ENCODE measurements at places on chromosomes 16 and 17. TPM values are rescaled to one million over a fixed set of nuclear protein-coding genes. Genes with fewer than 3 reads are reported as not detected.

GRCh38 chr17:27664606-27664965 is 33.6 kb downstream of the LGALS9 start:
- no peak for DNase-seq

- no peak for DNase-seq
Observed at GRCh38 chr17:41015454-41015853, 6.5 kb upstream of the KRTAP3-1 start.

DNA sequence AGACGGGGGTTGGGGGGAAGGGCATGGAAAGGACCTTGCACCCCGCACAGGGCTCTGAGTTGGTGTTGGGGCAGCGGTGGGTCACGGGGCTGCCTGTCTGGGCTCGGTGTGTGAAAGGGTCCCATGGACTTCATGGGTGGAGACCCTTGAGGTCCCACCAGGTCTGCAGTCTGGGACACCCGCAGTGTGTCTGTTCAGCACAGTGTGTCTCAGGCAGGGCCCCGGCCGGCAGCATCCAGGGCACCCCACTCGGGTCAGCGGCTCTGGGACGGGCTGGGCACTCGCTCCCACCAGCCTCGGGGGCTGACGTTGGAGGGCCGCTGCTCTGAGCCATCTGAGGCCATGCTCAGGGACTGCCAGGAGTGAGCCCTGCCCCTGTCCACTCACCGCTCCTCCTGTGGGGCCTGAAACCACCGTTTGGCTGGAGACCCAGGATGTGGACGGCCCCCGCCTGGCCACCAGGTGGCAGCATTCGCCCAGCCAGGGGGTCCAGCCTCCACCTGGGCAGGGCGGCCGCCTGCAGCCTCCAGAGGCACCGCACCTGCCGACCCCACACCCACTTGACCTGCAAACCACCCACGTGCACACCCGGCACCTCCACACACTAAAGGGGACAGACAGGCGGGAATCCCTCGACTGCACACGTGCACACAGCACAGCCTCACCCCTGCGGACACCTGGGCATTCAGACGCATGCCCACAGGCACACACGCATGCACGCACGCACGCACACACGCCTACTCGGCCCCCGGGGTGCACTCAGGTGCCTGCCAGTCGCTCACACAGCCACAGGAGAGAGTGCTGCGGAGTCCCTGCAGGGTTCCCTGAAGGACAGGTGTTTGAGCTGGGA is 10.1 kb upstream of the ZFPM1 start:
- DNase-seq, result peak; percentile 60

DNA sequence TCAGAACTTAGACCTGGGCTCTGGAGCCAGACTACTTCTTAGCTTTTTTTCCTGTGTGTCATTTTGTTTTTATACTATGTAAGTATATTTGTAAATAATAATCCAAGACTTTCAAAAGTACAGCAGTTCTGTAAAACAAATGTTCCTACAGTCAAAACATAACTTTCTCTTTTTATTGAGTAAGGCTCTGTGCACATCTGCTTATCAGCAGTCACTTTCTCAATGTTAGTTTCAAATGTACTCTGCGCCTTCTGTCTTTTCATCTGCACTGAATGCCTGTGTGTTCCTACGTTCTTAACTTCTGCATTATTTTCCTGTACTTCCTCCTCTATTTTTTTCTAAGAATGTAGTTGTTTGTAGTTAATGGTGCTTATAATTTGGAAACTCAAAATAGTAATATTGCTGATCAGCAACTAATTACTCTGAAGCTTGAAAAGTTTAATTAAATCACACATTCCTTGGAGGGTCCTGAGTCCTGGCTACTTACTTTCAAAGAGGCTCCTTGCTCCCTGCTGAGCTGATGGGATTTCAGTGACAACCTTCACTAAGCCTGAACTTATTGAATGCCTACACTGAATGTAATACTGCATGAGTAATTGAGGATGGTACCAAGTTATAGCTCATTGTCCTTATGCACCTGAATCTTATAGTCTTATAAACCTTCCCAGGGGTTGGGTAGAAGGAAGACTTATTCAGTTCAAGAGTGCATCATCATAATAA is 329.9 kb downstream of the KCNJ2 start:
- DNase-seq, result no peak

DNA sequence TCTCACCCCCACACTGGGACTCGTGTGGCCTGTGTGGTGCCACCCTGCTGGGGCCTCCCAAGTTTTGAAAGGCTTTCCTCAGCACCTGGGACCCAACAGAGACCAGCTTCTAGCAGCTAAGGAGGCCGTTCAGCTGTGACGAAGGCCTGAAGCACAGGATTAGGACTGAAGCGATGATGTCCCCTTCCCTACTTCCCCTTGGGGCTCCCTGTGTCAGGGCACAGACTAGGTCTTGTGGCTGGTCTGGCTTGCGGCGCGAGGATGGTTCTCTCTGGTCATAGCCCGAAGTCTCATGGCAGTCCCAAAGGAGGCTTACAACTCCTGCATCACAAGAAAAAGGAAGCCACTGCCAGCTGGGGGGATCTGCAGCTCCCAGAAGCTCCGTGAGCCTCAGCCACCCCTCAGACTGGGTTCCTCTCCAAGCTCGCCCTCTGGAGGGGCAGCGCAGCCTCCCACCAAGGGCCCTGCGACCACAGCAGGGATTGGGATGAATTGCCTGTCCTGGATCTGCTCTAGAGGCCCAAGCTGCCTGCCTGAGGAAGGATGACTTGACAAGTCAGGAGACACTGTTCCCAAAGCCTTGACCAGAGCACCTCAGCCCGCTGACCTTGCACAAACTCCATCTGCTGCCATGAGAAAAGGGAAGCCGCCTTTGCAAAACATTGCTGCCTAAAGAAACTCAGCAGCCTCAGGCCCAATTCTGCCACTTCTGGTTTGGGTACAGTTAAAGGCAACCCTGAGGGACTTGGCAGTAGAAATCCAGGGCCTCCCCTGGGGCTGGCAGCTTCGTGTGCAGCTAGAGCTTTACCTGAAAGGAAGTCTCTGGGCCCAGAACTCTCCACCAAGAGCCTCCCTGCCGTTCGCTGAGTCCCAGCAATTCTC is 27.4 kb downstream of the STH start:
- no peak for DNase-seq

DNA sequence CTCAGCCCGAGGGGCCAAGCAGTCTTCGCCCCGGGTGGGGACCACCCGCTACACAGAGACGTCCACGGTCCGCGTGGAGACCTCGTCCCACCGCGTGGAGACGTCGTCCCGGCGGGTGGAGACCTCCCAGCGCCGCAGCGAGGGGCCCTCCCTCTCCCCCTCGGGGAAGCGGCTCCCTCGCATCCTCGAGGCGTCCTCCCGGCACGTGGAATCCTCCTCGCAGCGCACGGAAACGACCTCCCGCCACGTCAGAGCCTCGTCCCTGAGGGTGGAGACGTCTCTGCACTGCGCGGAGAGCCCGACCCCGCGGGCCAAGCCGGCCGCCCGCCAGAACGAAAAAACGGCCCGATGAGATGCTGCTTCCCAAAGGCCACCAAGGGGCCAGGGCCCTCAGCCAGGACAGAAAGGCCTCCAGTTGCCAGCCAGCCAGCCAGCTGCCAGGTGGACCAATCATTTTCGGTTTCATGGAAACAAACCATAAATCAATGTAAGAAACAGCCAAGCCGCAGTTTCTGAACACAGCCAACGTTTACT is 424 bp downstream of the C17orf100 start:
- DNase-seq, result peak; percentile 43

DNA sequence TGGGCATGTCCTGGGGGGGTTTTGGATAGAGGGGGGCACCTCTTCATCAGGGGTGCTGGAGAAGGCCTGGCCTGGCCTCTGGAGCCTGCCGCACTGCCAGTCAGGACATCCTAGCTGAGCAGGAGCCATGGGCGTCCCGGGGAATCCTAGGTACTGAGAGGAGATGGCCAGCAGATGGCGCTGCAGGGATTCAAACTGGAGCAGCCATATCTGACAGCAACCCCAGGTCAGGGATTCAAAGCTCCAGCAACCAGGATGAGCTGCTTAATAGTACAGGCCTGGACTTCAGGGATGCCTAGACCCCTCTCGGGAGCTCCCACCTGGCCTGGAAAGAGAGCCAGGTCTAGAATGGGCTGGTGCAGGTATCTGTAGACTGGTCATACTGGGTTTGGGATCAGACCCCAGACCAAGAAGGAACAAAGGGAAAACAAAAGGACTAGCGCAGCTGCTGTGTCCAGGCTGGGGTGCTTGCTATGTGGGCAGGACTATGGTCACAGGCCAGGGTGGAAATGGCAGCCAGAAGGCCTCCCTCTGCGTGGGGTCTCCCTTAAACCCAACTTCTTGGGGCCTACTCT is 306.9 kb upstream of the RBFOX1 start:
- DNase-seq, result no peak

BPTF gene
- total RNA-seq, result 46.7 TPM

- DNase-seq, result peak; percentile 73
Observed at GRCh38 chr17:80034791-80035686, 633 bp downstream of the TBC1D16 start.

CHST5 gene
- under 0.01 TPM for total RNA-seq

GRCh38 chr16:19463468-19464315 is 46.0 kb downstream of the TMC5 start:
- DNase-seq, result no peak

TSR3 gene
- 42.7 TPM for total RNA-seq

PGP gene
- 20.3 TPM for total RNA-seq

- DNase-seq, result no peak
Observed at GRCh38 chr17:75361344-75361743, 44.1 kb downstream of the GRB2 start.

CACNA1G gene
- under 0.01 TPM for total RNA-seq

DNA sequence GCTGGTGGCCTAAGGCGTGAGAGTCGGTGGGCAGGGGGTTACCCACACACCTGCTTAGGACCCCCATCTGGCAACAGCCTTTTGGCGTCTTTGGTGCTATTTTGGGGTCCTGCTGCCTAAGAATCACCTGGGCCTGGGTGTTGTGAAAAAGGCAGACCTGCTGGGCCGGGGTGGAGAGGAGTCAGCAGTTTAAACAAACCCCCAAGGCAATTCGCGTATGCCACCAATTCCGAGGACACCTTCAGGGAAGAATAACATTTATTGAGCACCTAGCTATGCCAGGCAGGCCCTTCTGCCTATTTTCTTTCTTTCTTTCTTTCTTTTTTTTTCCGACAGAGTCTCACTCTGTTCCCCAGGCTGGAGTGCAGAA is 53.9 kb upstream of the TOB1 start:
- no peak for DNase-seq

CPHXL2 gene
- total RNA-seq, result not detected

DNA sequence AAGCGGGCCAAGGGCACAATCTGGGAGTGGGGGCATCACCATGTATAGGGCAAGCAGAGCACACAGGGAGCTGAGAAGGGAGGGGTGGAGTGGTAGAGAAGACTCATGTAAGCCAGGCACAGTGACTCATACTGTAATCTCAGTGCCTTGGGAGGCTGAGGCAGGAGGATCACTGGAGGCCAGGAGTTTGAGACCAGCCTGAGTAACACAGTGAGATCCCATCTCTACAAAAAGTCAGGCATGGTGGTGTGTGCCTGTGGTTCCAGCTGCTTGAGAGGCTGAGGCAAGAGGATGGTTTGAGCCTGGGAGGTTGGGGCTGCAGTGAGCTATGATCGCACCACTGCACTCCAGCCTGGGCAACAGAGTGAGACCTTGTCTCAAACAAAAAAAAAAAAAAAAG is 40.8 kb downstream of the ARHGAP27 start:
- no peak for DNase-seq

DNA sequence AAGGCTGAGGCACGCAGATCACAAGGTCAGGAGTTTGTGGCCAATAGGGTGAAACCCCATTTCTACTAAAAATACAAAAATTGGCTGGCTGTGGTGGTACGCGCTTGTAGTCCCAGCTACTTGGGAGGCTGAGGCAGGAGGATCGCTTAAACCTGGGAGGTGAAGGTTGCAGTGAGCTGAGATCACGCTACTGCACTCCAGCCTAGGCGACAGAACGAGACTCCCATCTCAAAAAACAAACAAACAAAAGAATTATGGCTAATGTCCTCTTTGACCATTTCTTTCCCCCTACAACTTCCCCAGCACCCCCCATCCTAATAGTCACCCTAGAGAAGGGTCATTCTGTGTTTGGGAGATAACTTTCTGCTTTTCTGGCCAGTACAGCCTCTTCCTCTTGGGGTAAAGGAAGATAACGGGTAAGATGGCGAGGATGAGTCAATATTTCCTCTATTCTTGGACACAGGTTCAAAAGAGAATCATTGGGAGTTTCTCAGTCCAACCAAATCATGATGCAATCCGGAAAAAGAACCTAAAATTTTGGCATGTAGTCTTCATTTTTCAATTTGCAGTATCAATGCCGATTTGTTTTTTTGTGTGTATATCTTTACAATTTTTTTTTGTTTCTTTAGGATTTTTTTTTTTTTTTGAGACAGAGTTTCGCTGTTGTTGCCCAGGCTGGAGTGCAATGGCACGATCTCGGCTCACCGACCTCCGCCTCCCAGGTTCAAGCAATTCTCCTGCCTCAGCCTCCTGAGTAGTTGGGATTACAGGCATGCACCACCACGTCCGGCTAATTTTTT is 107.6 kb upstream of the MED13 start:
- DNase-seq, result no peak

GRCh38 chr17:57485916-57486881 is 229.9 kb downstream of the MSI2 start:
- DNase-seq, result no peak

GRCh38 chr16:67302970-67303369 is 23.6 kb downstream of the KCTD19 start:
- no peak for DNase-seq

DNA sequence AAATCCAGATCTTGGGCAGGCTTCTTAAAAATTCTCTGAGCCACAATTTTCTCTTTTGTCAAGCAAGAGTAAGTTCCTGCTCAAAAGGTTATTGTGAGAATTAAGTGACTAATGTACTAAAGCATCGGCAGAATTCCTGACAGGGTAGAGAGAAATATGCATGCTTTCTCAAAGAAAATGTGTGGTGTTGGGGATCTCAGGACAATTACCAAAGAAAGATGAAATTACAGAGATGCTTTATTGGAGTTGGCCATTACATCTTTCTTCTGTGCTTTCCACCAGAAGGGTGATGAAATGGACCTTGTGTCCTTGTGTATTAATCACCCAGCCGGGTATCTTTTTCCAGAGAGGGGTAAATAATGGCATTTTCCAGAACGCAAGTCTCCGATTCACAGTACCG is 1.7 kb upstream of the USP43 start:
- no peak for DNase-seq

DNA sequence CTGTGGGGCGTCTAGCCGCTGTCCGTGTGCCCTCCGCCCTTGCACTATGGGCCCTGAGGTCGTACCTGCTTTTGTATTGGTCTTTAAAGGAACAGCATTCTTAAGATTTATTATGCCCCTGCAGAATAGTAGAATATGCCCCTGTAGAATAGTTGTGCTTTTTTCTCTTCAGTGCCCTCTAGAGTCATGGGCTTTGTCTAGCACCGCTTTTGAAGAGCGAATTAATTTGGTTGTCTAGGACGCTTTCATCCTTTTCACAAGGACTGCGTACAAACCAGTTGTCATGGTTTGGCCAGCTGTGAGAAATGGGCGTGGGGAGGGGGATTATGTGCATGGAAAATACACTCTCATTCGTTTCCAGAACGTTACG is 621 bp downstream of the CEP95 start:
- DNase-seq, result peak; percentile 82
